ENCODE measurements at places on chromosomes 2 and 18.

GRCh38 chr2:61993422-61994024, 88.0 kb downstream of the COMMD1 start:
- DNase-seq: peak; percentile 38

GRCh38 chr2:160630801-160631590, 137.4 kb upstream of the RBMS1 start:
- no peak for DNase-seq

DNA sequence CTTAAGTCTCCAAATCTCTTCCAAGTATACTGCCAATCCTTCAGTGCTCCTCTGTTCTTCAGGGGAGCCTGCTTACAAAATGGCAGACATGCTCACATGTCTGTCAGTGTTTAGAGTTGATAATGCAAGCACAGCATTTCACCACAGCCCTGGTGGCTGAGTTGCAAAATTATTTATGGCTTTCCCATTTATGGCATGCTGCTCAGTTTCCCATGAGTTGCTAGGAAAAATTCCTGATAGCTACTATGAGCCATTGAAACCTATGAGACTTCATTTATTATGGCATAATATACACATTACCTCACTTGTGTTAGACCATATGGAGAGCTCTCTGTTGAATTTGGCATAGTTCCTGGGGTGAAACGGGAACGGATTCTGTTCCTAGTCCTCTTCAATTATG, 448.7 kb upstream of the TCF4 start:
- no peak for DNase-seq

- DNase-seq: no peak
These were observed 426.1 kb upstream of the FANCL start for GRCh38 chr2:58667137-58667774.

- no peak for DNase-seq
These were observed 636.0 kb downstream of the NR4A2 start for GRCh38 chr2:155696571-155696970.

GRCh38 chr2:143524559-143525401, 395.6 kb downstream of the ARHGAP15 start:
- no peak for DNase-seq

GRCh38 chr2:121202541-121203310, 82.3 kb downstream of the TFCP2L1 start:
- DNase-seq: no peak

GRCh38 chr2:143209570-143210445, 80.6 kb downstream of the ARHGAP15 start:
- DNase-seq: no peak

DNA sequence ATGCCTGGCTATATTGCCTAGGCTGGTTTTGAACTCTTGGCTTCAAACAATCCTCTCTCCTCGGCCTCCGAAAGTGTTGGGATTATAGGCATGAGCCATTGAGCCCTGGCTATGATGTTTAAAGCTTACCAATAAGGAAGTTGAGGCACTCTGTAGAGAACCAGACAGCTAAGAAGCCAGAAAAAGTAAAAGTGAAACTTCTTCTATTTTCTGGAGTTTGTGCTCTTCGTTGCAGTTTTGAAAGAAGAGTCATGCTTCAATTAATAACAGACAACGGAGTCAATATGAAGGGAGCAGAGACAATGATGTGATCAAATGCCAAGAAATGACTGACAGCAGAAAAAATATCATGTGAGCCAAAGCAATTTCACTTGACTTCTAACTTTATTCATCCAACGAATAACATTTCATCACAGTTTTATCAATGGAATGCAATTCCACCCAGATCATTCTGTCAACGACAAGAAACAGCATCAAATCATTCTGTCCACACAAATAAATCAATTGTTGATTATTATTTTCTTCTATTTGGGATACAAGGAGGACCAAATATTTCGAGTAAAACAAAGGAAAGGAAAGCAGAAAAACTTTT, 175.5 kb upstream of the CELF4 start:
- no peak for DNase-seq

GRCh38 chr2:26463244-26464192, 14.4 kb downstream of the OTOF start:
- no peak for DNase-seq

DNA sequence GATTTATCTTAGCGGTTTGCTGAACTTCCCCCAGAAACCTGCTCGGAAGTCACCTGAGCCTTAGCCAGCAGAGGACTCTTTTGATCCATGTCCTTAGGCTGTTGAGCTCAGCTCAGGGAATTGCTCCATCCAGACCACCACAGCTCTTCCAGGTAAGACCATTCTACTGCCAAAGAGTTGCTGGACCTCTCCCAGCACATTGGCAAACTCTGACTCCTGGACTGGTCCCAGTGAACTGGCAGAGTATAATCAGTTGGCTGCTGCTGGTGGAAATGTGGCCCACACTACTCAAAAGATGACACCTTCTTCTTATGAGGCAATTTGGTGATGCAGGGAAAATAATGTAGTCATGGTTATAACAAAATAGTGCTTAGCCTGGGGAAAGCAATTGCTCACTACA, 308.8 kb upstream of the FIGN start:
- no peak for DNase-seq

DNA sequence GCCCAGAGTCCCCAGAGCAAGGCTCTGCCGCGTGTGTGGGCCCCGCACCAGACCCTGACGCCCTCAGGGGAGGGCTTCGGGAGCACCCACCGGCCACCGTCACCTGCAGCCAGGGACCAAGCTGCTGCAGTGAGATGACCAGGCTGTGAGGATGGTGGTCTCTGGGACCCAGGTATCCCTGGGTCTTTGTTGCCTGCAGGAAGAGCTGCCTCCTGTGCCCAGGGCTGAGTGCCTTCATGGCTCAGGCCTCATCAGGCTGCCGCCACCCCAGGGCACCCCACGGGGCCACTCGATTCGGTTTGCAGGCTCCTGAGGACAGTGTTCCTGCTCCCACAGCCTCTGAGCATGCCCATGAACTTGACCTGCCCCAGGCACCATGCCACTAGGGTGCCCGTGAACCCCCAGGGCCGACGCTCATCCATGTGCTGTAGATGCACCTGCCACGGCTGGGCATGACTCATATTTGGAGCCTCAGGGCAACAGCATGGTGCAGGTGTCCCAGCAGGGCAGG, 109.8 kb downstream of the FAM210A start:
- no peak for DNase-seq

DNA sequence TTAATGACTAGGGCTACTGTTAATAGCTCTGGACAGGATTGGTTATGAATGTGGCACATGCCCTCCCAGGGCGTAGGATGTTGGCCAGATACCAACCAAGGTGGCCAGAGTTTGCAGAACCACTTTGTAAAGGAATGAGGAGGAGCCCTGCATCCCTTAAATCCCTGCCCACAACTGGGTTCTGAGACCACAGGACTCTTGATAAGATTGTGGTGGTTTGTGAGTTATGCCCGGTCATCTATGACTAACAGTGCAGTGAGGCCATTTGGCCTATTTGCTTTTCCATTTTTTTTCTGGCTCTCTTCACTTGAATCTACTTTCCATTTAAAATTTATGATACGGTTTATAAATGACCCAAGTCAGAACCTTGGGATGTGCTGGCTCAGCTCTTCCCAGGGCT, 294.5 kb downstream of the PRKCE start:
- no peak for DNase-seq

DNA sequence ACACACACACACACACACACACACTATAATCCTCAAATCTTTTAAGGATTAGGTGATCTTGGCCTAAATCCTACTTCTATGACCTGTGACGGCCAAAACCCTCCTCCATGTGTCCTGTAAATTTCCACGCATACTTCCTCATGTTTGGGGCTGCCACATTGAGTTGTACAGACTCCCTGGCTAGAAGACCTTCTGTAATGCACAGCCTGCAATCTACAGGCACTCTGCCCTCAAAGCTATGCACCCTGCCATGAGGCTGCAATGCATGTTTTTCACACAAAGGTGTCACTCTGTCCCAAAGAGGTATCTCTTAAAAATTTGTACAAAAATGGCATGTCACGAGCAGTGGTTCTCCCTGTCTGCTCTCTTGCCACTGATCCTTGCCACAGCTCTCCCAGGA, 26.4 kb upstream of the B4GALT6 start:
- DNase-seq: no peak

DNA sequence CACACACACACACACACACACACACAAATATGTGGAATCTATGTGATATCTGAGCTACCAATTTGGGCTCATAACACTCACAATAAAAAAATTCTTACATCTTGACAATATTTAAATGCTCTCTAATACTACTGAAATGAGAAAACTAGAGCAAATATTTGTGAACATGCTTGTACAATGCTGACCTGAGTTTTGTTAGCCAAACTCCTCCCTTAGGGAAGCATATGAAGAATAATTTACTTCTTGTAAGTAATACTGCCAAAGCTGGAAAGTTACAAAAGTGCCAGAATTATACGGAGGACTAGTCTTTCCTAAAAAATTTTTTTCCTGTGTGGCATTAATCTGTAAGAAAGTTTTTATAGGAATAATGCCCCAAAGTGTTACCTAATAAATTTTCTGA, 18.5 kb downstream of the MBD2 start:
- DNase-seq: no peak

GRCh38 chr18:9986156-9986930, 72.5 kb downstream of the VAPA start:
- DNase-seq: no peak

DNA sequence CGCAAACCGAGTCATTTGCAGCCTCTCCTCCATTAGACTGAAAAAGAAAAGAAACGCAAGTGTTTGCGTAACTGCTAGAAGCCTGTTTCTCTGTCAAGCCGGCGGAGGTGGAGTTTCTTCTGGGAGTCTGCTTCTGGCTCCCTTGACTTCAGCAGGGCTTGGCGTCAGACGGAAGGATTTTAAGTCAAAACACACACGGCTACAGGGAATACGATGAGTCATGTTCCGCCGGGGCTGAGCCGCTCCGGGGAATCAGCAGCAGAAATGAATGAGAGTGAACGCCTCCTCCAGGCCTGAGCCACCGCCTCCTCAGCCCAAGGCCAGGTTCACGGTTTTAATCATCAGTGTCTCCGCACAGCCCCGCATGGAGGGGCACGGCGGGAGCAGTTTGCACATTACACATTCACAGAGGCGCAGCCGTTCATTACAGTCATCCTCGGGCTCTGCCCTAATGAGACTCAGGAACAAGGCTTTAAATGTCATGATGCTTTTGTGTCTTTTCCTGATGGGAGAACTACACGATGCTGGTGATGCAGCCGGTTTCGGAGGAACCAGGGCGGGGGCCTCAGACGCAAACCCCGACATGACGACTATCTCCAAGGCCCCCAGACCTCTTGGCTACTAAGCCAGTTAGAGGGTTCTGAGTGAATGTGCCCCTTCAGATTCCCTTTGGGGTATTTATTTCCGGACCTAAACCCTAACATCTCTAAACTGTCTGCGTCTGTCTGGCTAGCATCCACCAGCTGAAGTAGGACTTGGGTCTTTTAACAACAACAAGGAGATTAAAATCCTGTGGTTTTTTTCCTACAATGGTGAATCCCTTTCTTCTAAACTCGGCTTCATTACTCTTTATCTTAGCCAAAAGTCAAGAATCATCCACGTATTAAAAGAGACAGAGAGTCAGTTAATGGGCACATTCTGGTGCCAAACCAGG, 11.1 kb upstream of the SCG2 start:
- peak; percentile 66 for DNase-seq

GRCh38 chr2:72576861-72577260, 249.0 kb downstream of the EXOC6B start:
- no peak for DNase-seq

- DNase-seq: no peak
These were observed 91.5 kb downstream of the ACTR2 start for GRCh38 chr2:65319072-65319673.

DNA sequence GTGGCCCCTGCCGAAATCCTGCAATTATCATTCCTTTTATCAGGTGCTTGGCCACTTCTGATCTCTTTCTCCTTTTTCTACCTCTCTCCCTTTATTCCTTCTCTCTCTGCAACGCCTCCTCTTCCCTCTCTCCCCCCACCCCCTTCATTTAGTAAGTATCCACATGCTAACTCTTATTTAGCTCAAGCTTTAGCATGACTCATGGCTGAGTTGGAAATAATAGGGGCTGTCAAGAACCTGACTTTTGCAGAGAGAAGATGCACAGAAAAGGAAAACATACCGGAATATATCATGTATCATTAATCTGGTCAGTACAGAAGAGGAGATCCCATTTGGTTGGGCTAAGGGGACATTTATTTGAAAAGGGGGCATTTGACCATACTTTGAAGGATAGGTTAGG, 33.1 kb downstream of the FAM171B start:
- DNase-seq: no peak

All from Panc1 (cell line).